IPS DF 6.9 (cell line): ENCODE measurements at places on chromosomes 6 and 20.

GRCh38 chr6:163897030-163897429, 482.5 kb downstream of the QKI start:
- DNase-seq = no peak

- DNase-seq = no peak
These were observed 22.9 kb downstream of the TOX2 start for GRCh38 chr20:43937591-43937990.

DNA sequence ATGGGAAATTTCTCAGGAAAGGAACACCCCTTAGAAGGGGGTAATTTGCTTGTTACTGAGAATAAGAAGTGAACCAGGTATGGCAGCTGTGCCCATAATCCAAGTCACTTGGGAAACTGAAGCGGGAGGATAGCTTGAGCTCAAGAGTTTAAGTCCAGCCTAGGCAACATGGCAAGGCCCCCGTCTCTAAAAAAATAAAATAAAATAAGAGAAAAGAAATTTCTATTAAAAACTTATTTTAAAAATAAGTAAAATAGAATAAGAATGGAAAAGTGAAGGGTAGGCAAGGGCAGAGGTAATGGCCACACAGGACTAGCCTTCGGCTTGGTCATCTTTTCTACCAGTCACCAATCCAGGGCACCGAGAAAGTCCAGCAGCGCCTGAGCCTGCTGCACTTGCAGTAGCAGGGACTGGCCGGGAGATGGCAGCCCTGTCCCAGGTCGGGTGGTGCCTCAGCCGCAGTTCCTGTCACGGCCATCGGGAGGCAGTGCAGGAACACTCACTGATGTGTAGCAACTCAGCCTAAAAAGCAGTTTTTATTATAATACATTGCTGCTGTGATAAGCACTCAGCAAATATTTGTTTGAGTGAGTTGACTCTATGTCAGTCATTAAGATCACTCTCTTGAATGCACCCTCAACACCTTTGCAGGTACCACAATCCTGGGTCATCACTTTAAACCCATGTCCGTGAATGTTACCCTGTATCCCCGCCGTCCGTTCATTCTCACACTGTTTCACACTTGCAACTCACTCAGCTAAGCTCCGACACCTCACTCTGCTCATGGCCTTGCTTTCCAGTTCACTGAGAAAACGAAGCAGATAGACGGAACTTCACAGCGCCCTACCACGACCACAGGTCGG, 23.2 kb upstream of the GCM1 start:
- DNase-seq = peak; percentile 43

- no peak for DNase-seq
These were observed 83.3 kb downstream of the TINAG start for GRCh38 chr6:54391577-54391976.

GRCh38 chr6:169386411-169387057, 132.9 kb upstream of the THBS2 start:
- DNase-seq = no peak
